ENCODE measurements at places on chromosomes 7 and 10.

DNA sequence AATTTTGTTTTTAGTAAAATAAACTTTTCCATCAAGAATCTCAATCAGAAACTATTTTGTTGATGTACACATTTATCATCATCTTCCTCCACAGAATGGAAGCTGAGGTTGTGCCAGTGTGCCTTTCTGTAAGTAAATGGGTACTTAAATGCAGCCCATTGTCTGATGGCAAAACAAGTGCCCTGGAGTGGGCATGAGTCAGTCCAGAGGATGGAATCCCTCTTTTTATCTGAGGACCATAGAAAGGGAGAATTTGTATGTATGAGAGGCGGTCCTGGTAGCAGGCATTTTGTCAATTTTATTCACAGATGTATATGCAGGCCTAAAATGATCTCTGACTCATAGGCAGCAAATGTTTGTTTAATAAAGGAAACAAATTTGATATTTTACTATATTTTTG, 102.1 kb upstream of the MAGI2 start:
- no peak for DNase-seq

DNA sequence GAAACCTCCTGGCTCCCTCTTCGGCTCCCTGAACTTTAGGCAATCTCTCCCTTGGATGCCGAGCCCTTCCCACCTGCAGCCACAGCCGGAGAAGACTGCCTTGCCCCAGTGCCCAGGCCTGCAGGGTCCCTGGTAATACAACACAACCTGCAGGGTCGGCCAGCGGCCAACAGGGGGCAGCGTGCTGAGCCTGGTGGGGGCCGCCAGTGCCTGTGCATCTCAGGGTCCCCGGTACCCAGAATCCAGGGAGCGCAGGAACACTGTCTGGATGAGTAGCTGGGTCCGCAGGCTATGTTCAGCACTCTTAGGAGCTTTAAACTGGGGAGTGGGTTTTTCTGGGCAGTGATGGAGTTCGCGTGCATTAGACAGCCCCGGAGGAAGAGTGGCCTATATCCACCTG, 17.5 kb upstream of the C10orf71 start:
- DNase-seq = peak; percentile 54

GRCh38 chr7:41691286-41692190, 11.4 kb downstream of the INHBA start:
- DNase-seq = no peak

DNA sequence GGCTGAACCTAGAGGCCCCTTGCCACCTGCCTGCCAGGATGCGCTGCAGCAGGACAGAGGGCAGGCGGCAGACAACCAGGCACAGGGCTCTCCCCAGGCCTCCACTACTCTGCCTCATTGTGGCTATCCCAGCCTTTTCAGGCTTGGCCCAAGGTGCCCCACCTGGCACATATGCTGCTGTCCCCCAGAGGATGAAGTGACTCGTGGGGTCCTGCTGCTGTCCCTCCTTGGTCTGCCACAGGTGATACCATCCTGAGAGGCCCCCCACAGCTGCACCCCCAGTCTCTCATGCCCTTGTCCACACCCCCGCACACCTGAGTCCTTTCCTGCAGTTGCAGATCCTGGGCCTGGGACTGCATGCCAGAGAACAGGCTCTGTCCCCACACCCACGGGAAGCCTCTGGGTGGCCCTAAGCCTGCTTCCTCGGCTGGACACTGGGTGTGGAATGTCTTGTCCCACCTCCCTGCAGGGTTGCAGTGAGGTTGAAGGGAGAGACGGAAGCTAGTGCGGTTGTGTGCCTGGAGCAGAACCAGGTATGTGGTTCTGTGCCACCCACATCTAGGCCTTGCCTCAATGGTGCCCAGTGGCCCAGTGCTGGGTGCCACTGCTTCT, 55.3 kb downstream of the RASGEF1A start:
- DNase-seq = no peak

GRCh38 chr7:149713731-149714068, 59.7 kb downstream of the ZNF467 start:
- no peak for DNase-seq

Data from islet precursor cell (in vitro differentiated cells).